M059J (cell line): ENCODE measurements at places on chromosomes 5 and 9. TPM values are rescaled to one million over a fixed set of nuclear protein-coding genes. Genes with fewer than 3 reads are reported as not detected.

DNA sequence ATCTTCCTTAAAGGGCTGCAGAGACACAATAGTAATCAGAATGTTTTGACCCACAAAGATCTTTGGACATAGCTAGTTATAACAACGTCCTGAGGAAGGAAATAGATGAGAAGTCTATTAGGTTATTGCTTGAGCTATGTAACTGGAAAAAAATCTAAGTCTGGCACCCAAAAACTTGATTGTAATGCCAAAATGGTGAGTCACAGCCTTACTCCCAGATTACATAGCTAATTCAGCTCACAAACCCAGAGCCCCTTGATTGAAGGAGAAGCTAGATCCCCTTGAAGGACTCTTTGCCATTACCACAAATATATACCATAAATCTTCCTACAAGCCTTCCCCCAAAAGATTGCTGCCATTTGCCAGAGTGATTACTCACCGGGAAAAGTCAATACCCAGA lies 341.8 kb upstream of the KIF2A start:
- DNase-seq = peak; percentile 33

- peak; percentile 73 for DNase-seq
Observed at GRCh38 chr9:6680797-6681146, 35.2 kb upstream of the GLDC start.

GRCh38 chr9:38756702-38757101 lies 36.8 kb upstream of the FAM240B start:
- no peak for DNase-seq

PPIP5K2 gene
- total RNA-seq = 22.4 and 23.4 TPM in 2 replicates

DNA sequence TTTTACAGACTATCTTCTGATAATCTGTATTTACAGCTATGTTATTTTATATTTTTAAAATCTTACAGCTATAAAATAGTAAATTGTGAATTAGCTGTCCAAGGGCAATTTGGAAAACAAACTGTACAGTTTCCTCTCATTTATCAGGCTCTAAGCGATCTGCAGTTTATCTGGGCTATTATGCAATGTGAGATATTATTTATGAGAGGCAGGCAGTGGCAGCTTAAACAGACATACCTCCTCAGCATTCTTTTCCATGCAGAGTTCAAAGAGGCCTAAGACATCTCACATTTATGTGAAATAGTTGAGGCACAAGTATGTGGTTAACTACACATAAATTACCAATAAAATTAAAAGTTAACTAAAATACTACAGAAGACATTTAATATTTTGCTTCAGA lies 10.2 kb downstream of the NIPSNAP3B start:
- DNase-seq = no peak

DNA sequence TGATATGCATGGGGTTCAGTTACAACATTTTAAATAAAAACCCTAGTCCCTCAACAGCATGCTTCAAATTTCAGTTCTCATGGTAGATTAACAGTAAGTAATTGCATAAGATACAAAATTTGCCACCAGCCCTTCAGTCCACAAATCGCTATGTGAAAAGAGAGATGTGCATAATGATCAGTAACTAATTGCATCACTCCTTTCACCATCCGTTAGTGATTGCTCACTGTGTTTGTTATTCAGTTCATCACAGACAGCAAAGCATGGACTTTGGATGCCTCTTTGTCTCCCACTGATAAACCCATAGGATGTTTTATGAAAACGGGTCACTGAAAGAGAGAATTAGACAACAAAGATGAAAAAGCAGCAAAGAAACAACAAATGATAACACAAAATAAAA lies 103.2 kb downstream of the MCTP1 start:
- DNase-seq = no peak

DNA sequence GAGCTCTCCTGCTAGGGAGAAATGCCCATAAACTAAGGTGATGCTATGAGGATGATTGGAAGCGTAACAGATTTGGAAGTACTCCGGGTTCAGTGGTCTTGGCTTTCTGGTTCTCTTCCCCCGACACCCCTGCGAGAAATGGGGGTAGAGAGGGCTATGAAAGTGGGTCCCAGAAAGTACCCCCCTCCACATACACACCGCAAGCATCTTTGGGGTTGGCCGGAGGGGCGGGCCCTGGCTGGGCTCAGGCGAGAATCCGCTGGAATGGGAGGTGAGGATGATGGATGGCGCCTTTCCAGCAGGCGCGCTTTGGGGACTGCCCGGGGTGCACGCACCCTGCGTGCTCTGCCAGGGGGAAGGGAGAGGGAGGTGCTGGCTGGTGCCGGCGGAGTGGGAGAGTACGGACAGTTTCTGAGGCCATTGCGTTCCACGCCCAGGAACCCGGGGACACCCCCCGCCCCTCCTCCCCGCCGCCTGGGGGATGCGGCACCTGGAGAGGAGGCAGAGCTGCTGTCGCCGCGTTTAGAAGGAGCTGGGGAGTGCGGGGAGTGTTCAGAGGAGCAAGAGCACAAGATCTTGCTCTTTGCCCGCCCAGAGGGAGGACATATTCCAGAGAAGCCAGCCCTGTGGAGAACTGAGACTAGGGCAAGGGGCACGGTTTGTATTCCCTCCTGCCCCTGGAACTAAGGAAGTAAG lies 1.9 kb downstream of the PCSK5 start:
- DNase-seq = no peak

NIM1K gene
- 0.07 and 1.1 TPM in 2 replicates for total RNA-seq

FOXI1 gene
- total RNA-seq = not detected in 2 replicates

GRCh38 chr9:138074516-138074915 lies 196.9 kb downstream of the CACNA1B start:
- DNase-seq = no peak

- no peak for DNase-seq
Observed at GRCh38 chr5:102313912-102314311, 17.8 kb upstream of the SLCO4C1 start.

TPPP gene
- 0.07 and 0.25 TPM in 2 replicates for total RNA-seq

DNA sequence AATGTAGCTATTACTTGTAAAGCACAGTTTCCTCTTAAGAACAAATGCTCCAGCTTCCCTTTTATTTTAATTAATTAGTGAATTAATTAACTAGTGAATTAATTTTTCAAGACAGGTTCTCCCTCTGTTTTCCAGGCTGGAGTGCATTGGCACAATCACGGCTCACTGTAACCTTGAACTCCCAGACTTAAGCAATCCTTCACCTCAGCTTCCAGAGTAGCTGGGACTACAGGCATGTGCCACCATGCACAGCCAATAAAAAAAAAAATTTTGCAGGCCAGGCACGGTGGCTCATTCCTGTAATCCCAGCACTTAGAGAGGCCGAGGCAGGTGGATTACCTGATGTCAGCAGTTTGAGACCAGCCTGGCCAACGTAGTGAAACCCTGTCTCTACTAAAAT lies 44.1 kb downstream of the FCHO2 start:
- DNase-seq = no peak

ABITRAM gene
- total RNA-seq = 10.7 and 11.8 TPM in 2 replicates

GRCh38 chr9:20568400-20568799 lies 53.9 kb downstream of the MLLT3 start:
- DNase-seq = no peak

- DNase-seq = no peak
Observed at GRCh38 chr5:107687937-107688336, 17.2 kb upstream of the EFNA5 start.

DNA sequence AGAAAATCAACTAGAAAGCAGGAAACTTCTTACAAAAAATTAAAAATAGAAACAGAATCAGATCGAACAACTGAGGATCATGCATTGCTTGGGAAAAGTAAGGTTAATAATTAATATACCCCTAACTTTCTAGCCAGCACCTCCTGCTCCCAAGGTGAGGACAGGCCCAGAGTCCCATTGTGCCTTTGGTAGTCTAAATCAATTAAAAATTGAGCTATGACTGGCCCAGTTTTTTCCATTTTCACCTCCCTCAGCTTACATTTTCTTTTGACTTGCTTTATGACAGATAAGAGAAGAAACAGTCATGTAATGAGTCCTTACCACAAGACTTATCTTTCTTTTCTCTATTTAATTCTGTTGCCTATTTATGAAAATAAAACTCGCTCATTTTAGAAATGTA lies 182.2 kb downstream of the RAB3C start:
- DNase-seq = no peak

GRCh38 chr9:109109967-109110328 lies 9.8 kb downstream of the TMEM245 start:
- peak; percentile 38 for DNase-seq

GRCh38 chr9:136398286-136398685 lies 1.7 kb downstream of the SNAPC4 start:
- DNase-seq = no peak

CYLC2 gene
- not detected in 2 replicates for total RNA-seq

- DNase-seq = no peak
Observed at GRCh38 chr5:2751592-2752021, at the start of gene IRX2. TSS of gene IRX2 (minus strand) at chr5:2751677. CDS start at chr5:2751413, 264 bp downstream.

PKD2L2 gene
- total RNA-seq = 0.17 TPM in 1 of 2 replicates, not detected in the other
